Metanephros (tissue), 2 donors: ENCODE measurements at places on chromosomes 2 and 18. TPM values are rescaled to one million over a fixed set of nuclear protein-coding genes. Genes with fewer than 3 reads are reported as not detected.

Gene SPATS2L
- total RNA-seq = 66.2 TPM

Gene DSEL
- 29.2 TPM for total RNA-seq

Gene C2orf78
- not detected for total RNA-seq

Gene C2orf74
- 8.2 TPM for total RNA-seq

Gene PROKR1
- total RNA-seq = 0.23 TPM

Gene FEZ2
- 54.9 TPM for total RNA-seq

Gene SCN3A
- total RNA-seq = 0.76 TPM

Gene ANKRD23
- 12.5 TPM for total RNA-seq

Gene DAW1
- 0.12 TPM for total RNA-seq

Gene SLC4A3
- total RNA-seq = 8.3 TPM

Gene ASB18
- total RNA-seq = 2.0 TPM

Gene MYCN
- total RNA-seq = 25.7 TPM

Gene ANKRD53
- total RNA-seq = 0.41 TPM

Gene THSD7B
- total RNA-seq = 6.5 TPM

Gene CRYBA2
- total RNA-seq = not detected

Gene SRD5A2
- 0.06 TPM for total RNA-seq

Gene RAD51AP2
- total RNA-seq = 0.12 TPM

Gene STPG4
- not detected for total RNA-seq

Gene ONECUT2
- total RNA-seq = 0.06 TPM

Gene FHL2
- 62.2 TPM for total RNA-seq

Gene APCDD1
- 133 TPM for total RNA-seq

Gene HOXD9
- 50.0 TPM for total RNA-seq

Gene SOWAHC
- 18.5 TPM for total RNA-seq

Gene PPIG
- 44.0 TPM for total RNA-seq

Gene GAREM2
- 3.7 TPM for total RNA-seq

Gene GATA6
- 14.0 TPM for total RNA-seq

Gene MROH2A
- total RNA-seq = 0.53 TPM

Gene CPLX4
- not detected for total RNA-seq

Gene TMEM237
- total RNA-seq = 21.7 TPM

Gene NCK2
- total RNA-seq = 64.1 TPM
